ENCODE measurements at places on chromosomes 3 and 15.
A peak's percentile ranks its signal among the peaks of the same experiment; 100 is the strongest.

- H3K36me3 ChIP-seq: no peaks in the 10 kb centered on the region
- H3K4me1 ChIP-seq: no peaks in the 10 kb centered on the region
- DNase-seq: no peak
- no peak overlapping the region for H3K4me3 ChIP-seq
- peaks cover 3% of the 10 kb centered on the region for H3K27me3 ChIP-seq
Observed at GRCh38 chr3:131922356-131922755, 112.5 kb downstream of the CPNE4 start.

DNA sequence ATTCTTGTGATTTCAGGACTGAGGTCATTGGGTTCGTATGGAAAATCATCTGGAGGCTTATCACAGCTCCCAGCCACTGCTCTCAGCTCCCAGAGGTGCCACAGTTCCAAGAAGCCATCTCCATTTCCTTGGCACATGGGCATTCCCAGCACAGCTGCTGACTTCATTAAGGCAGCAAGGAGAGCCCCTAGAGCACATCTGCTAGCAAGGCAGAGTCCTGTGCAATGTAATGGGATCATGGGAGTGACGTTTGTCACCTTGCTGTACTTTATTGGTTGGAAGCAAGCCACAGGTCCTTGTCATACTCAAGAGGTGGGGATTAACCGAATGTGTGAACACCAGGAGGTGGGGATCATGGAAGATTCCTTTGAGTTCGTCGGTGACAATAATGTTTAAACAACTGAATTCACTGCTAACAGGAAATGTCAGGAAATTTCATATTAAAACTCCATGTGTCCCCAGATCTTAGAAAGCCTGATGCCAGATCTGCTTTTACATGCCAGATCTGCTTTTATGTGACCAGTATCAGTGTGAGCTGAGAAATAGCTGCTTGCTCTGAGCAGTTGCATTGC is 148.8 kb downstream of the GABRG3 start:
- no peak overlapping the region for H3K4me3 ChIP-seq
- H3K27ac ChIP-seq: no peak overlapping the region
- H3K27me3 ChIP-seq: no peaks in the 10 kb centered on the region
- no peaks in the 10 kb centered on the region for H3K4me1 ChIP-seq
- no peaks in the 10 kb centered on the region for H3K36me3 ChIP-seq

GRCh38 chr15:29548006-29548405 is 274.3 kb downstream of the TJP1 start:
- no peaks in the 10 kb centered on the region for H3K36me3 ChIP-seq
- no peaks in the 10 kb centered on the region for H3K4me1 ChIP-seq
- H3K27me3 ChIP-seq: peaks cover 7% of the 10 kb centered on the region
- no peak for DNase-seq
- no peak overlapping the region for H3K27ac ChIP-seq

DNA sequence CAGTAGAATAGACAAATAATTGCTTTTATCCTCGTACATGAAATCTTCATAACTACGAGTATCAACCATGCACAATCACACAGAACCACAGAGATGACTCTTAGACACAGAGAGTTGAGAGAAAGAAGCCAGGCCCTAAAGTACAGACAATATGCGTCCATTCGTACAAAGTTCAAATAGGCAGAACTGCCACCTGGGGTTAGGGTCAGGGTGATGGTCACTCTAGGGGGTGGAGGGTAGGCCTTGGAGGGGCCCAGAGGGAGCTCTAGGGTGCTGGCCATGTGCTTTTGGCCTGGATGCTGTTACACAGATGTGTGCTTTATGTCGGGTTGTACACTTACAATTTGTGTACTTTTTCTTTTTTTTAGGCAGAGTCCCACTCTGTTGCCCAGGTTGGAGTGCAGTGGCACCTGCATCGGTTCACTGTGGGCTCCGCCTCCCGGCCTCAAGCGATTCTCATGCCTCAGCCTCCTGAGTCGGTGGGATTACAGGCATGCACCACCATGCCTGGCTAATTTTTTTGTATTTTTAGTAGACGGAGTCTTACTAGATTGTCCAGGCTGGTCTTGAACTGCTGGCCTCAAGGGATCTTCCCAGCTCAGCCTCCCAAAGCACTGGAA is 65.9 kb upstream of the KLF13 start:
- peaks cover 69% of the 10 kb centered on the region for H3K4me1 ChIP-seq
- no peak overlapping the region for H3K4me3 ChIP-seq
- H3K36me3 ChIP-seq: peaks cover 4% of the 10 kb centered on the region
- no peaks in the 10 kb centered on the region for H3K27me3 ChIP-seq
- DNase-seq: no peak
- H3K27ac ChIP-seq: no peak overlapping the region

- peaks cover 54% of the 10 kb centered on the region for H3K4me1 ChIP-seq
- H3K27ac ChIP-seq: peak overlapping the region; percentile 98
- H3K27me3 ChIP-seq: no peaks in the 10 kb centered on the region
- peaks cover 22% of the 10 kb centered on the region for H3K36me3 ChIP-seq
Observed at GRCh38 chr15:85583923-85584390, 203.6 kb downstream of the AKAP13 start.

DNA sequence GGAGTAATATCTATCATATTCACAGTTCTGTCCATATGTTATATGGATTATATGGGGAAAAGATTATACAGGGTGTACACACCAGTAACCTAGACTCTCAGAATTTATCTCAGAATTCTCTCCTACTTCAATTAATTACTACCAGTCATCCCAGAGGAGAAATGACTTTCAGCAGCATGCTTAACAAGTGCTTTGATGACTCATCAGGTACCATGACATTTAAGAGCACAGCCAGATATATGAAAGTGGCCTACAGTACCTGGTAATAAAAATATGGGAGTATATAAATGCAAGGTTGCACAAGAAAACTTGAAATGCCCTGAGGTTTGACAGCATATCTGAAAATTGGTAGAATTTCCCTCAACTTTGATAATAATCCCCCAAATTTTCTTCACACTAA is 1273.0 kb downstream of the OTOL1 start:
- H3K36me3 ChIP-seq: no peaks in the 10 kb centered on the region
- DNase-seq: no peak

- no peaks in the 10 kb centered on the region for H3K4me1 ChIP-seq
- no peak overlapping the region for H3K27ac ChIP-seq
- no peak overlapping the region for H3K4me3 ChIP-seq
- no peak for DNase-seq
- no peaks in the 10 kb centered on the region for H3K27me3 ChIP-seq
Observed at GRCh38 chr3:189896533-189896932, 224.2 kb downstream of the P3H2 start.

DNA sequence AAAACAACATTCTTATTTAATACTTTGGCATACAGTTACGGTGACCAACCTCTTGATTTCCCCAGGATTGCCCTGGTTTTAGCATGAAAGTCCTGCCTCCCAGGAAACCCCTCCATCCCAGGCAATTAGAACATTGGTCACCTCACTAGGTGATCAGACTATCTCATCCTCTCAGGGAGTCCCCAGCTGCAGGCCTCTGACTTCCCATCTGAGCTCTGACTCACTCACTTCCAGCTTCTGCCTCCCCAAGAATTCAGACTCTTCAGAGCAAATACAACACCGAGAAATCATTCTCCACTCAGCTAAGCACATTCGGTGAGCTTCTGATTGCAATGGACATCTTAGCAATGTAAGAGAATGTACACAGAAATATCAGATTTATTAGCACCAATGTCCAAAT is 92.4 kb upstream of the HES1 start:
- no peak overlapping the region for H3K4me3 ChIP-seq
- H3K27me3 ChIP-seq: peaks cover 8% of the 10 kb centered on the region
- H3K36me3 ChIP-seq: no peaks in the 10 kb centered on the region
- DNase-seq: no peak
- H3K4me1 ChIP-seq: peaks cover 2% of the 10 kb centered on the region
- no peak overlapping the region for H3K27ac ChIP-seq

DNA sequence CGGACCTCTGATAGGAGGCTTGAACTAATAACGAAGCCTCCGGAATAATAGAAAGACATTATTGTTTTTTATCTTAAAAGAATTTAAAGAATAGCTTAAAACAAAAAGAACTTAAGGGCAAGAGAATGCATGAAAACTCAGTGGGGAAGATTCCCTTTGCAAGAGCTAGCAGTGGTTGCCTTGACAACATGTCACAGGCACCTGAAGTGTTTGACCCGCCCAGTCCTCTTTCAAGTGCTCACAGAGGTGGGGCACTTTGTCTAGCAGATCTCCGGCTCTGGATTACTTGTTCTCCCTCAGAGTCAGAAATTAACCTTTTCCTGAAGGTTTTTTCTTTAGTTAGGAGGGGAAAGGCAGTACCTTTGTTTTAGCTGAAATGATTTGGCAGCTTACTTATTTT is 37.8 kb downstream of the LARS2 start:
- H3K36me3 ChIP-seq: peaks cover 5% of the 10 kb centered on the region
- H3K4me3 ChIP-seq: no peak overlapping the region
- H3K27me3 ChIP-seq: no peaks in the 10 kb centered on the region
- peaks cover 1% of the 10 kb centered on the region for H3K4me1 ChIP-seq
- DNase-seq: no peak
- no peak overlapping the region for H3K27ac ChIP-seq

GRCh38 chr3:116051040-116051439 is 394.2 kb downstream of the LSAMP start:
- H3K4me1 ChIP-seq: no peaks in the 10 kb centered on the region
- DNase-seq: no peak
- no peak overlapping the region for H3K4me3 ChIP-seq
- H3K27me3 ChIP-seq: no peaks in the 10 kb centered on the region
- no peaks in the 10 kb centered on the region for H3K36me3 ChIP-seq

GRCh38 chr3:25438791-25439555 is 10.9 kb downstream of the RARB start:
- no peak overlapping the region for H3K27ac ChIP-seq
- no peaks in the 10 kb centered on the region for H3K36me3 ChIP-seq
- no peaks in the 10 kb centered on the region for H3K4me1 ChIP-seq
- H3K27me3 ChIP-seq: peaks cover 5% of the 10 kb centered on the region
- no peak overlapping the region for H3K4me3 ChIP-seq

DNA sequence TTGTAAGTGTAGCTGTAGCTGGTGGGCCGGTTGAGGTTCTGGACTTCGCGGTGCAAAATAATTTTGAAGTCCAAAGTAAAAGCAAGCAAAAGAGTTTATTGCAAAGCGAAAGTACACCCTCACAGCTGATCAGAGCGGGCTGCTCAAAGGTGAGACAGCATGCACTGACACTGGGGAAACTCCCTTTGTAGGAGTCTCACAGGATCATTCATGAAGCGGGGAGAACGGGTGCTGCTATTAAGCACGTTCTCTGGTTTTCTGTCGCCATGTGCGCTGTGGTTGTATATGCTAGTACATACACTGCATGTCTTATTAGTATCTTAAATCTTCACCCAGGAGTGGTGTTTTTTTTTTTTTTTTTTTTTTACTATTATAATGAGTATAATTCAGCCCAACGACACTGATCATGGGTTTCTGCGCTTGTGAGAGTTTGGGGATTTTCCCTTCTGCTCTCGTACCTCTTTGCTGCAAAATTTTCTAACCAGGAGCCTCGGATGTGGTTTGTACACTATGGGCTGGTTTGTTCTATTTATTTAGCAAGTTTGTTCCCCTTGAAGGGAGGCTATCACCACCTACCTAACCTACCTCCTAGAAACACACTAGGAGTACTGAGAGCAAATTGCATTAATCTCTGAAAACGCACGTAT is 1.4 kb upstream of the AP4E1 start:
- H3K27me3 ChIP-seq: no peaks in the 10 kb centered on the region
- H3K4me1 ChIP-seq: peaks cover 22% of the 10 kb centered on the region
- H3K4me3 ChIP-seq: peak overlapping the region; percentile 99
- H3K27ac ChIP-seq: peak overlapping the region; percentile 98

GRCh38 chr15:25186411-25186810 is 231.6 kb downstream of the SNRPN start:
- H3K36me3 ChIP-seq: no peaks in the 10 kb centered on the region
- no peaks in the 10 kb centered on the region for H3K27me3 ChIP-seq
- no peak for DNase-seq
- no peak overlapping the region for H3K4me3 ChIP-seq
- H3K4me1 ChIP-seq: no peaks in the 10 kb centered on the region
- no peak overlapping the region for H3K27ac ChIP-seq

GRCh38 chr3:87625876-87626275 is 349.5 kb upstream of the POU1F1 start:
- no peaks in the 10 kb centered on the region for H3K36me3 ChIP-seq
- no peaks in the 10 kb centered on the region for H3K4me1 ChIP-seq
- no peak overlapping the region for H3K27ac ChIP-seq

DNA sequence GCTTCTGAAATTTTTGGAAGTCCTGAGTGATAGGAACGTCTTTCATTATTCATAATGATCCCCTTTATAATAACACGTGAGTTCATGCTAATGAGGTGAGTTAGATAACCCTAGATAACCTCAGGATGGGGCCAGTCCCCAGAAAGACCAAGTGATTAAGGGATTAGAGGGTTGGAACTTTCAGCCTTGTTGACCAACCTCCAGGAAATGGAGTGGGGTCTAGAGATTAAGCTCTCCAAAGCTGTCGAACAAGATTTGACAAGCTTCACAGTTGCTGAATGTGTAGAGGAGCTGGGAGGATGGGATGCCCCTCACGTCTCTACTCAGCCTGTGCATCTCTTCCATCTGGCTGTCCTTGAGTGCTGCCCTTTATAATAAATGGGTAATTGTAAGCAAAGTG is 107.1 kb downstream of the ZMAT3 start:
- peaks cover 2% of the 10 kb centered on the region for H3K27me3 ChIP-seq
- DNase-seq: no peak
- peaks cover 13% of the 10 kb centered on the region for H3K4me1 ChIP-seq
- no peak overlapping the region for H3K27ac ChIP-seq
- no peak overlapping the region for H3K4me3 ChIP-seq

DNA sequence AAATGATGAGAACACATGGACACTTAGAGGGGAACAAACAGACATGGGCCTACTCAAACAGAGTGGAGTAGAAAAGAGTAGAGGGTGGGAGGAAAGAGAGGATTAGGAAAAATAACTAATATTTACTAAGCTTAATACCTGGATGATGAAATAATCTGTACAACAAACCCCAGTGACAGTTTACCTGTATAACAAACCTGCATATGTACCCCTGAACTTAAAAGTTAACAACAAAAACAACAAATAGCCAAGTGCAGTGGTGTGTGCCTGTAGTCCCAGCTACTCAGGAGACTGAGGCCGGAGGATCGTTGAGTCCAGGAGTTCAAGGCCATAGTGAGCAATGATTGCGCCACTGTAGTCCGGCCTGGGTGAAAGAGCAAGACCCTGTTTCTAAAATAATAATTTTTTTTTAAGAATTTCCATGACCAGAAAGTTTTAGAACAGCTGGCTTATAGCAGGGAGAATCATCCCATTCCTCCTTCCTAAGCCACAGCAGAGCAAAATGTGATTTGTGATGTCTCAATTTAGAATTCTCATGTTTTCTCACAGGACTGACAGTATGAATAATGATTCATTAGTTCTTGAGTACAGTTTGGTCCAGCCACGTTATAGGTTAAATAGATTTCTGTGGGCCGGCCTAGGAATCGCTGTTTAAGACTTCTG is 150.0 kb downstream of the ZNF609 start:
- no peak for DNase-seq
- no peaks in the 10 kb centered on the region for H3K27me3 ChIP-seq
- peaks cover 9% of the 10 kb centered on the region for H3K36me3 ChIP-seq
- peak overlapping the region; percentile 44 for H3K27ac ChIP-seq
- H3K4me1 ChIP-seq: peaks cover 19% of the 10 kb centered on the region

- DNase-seq: no peak
- H3K27me3 ChIP-seq: peaks cover 22% of the 10 kb centered on the region
- no peak overlapping the region for H3K27ac ChIP-seq
- H3K36me3 ChIP-seq: no peaks in the 10 kb centered on the region
- no peaks in the 10 kb centered on the region for H3K4me1 ChIP-seq
- no peak overlapping the region for H3K4me3 ChIP-seq
Observed at GRCh38 chr3:43869491-43869890, 178.8 kb downstream of the ABHD5 start.

GRCh38 chr15:46297766-46298165 is 662.9 kb downstream of the SQOR start:
- H3K27me3 ChIP-seq: no peaks in the 10 kb centered on the region
- H3K36me3 ChIP-seq: no peaks in the 10 kb centered on the region
- no peak overlapping the region for H3K27ac ChIP-seq
- no peaks in the 10 kb centered on the region for H3K4me1 ChIP-seq

- no peak overlapping the region for H3K27ac ChIP-seq
- H3K4me3 ChIP-seq: no peak overlapping the region
Observed at GRCh38 chr15:40785814-40786213, 16.0 kb downstream of the C15orf62 start.

All from activated naive CD8-positive, alpha-beta T cell treated with anti-CD3 and anti-CD28 coated beads, Interleukin-2, amount 10 ng/mL, durations not matched to agents 7 days and 5 days (primary cell).